ENCODE measurements at places on chromosomes 13 and 19.

GRCh38 chr13:92574499-92574898 is 652.1 kb upstream of the GPC6 start:
- DNase-seq = no peak

GRCh38 chr13:98219685-98220084 is 42.6 kb upstream of the RNF113B start:
- no peak for DNase-seq

- DNase-seq = no peak
Observed at GRCh38 chr13:48817166-48817802, 158.4 kb upstream of the FNDC3A start.

- DNase-seq = no peak
Observed at GRCh38 chr13:36000028-36000427, 131.2 kb downstream of the DCLK1 start.

DNA sequence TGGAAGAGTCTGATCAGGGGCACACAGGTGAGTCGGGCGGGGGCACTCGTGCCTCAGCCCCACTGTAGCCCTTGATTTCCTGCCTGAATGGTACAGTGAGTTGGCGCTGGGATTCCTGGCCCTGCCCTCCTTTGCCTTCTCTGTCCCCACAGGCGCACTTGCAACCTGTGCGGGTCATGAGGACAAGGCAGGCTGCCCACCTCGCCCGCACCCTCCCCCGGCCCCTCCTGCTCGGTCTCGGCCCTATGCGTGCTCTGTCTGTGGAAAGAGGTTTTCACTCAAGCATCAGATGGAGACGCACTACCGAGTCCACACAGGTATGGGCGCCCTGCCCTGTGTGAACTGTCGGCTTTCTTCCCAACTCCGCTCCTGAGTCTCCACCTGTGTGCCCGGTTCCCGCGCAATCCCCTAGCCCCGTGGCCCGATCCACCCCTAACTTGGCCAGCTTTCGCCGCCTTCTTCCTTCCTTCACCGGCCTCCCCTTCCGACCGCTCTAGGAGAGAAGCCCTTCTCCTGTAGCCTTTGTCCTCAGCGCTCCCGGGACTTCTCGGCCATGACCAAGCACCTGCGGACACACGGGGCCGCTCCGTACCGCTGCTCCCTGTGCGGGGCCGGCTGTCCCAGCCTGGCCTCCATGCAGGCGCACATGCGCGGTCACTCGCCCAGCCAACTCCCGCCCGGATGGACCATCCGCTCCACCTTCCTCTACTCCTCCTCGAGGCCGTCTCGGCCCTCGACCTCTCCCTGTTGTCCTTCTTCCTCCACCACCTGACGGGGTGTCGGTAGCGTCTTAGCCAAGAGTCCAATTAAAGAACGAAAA is 1.6 kb upstream of the KMT2B start:
- DNase-seq = no peak

- DNase-seq = no peak
Observed at GRCh38 chr19:6003976-6004375, 26.0 kb upstream of the RANBP3 start.

- no peak for DNase-seq
Observed at GRCh38 chr13:85427416-85427815, 371.8 kb downstream of the SLITRK6 start.

DNA sequence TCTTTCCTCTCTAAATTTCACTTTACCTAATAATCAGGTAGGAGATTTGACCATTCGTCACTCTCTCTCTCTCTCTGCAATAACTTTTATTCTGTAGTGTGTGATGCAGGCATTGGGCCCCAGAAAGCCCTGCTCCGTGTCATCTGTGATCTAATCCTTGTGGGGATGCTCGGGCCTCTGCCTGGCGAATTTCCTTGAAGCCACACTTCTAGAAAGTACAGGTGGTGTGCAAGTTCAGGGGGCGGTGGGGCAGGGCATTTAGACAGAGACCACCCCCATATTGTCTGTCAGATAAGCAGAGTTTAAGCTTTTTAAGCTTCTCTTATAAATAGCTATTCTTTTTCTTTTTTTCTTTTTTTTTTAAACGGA is 53.4 kb upstream of the GPR12 start:
- no peak for DNase-seq

- peak; percentile 76 for DNase-seq
Observed at GRCh38 chr13:75870397-75870903, 234.3 kb downstream of the LMO7 start.

GRCh38 chr13:76131551-76131950 is 495.4 kb downstream of the LMO7 start:
- no peak for DNase-seq

DNA sequence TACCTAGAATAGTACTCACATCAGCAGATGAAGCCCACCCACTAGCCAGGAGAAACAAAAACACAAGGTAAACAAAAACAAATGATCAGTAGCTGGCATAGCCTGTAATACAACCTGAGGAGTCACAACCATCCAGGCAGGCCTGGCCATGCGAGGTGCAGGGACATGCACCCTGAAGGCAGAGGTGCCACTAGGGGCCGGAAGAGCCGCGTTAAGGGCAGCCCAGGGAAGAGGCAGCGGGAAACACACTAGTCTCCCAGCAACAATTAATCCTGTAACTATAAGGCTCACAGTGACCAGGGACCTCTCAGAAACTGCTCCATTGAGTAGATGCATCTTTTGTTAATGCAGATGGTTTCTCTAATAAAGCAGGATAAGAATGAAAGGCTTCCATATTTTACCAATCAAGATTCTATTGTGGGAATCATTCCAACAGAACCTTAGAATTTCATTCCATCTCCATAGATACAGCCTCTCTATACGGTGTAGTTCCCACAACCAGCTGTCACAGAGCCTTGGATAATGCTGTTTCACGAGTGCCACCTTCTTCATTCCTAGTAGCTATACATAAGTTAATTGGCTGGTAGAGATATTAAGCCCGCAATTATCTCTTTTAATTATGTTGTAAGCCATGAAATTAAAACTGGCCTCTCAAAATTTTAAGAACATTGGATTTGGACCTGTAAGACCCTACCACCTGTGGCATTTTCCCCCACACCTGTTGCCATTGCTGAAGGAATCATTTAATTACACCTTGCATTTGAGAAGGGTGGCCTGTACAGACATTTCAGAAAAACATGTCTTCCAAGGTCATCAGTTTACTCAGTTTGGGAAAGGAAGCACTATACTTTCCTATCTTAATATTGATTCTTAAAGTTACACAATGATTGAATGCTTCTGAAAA is 28.7 kb downstream of the ANKRD10 start:
- no peak for DNase-seq

DNA sequence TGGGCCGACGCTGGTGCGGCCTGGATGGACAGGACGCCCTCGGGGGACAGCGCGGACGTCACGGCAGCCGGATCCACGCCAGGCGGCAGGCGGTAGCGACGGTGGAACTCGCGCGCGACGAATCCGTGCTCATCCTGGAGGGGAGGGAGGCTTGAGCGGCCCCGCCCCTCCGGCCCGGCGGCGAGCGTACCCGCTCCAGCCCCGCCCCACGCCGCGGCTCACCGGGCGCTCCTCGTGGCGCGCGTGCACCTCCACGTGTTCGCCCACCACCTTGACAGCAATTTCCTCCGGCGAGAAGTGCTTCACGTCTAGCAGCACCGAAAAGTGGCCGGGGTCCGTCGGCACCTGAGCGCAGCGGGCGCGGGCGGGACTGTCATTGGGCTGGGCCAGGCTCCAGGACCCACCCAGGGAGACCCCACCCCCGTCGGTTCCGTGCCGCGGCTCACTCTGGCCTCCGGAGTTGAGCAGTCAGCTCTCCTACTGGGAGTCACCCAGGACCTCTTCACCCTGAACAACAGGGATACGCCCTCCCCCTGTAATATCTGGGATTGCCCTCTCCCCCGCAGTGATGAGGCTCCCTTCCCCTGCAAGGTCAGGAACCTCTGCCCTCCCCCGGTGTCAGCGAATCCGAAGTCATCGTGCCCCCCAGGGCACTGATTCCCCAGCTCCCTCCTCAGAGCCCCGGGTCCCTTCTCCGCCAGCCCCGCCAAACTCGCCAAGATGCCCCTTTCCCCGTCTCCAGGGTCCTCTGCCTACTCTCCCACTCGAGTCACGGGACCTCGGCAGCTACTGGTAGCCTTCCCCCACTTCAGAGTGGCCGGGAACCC is 1.1 kb downstream of the HSPB6 start:
- DNase-seq = peak; percentile 66

DNA sequence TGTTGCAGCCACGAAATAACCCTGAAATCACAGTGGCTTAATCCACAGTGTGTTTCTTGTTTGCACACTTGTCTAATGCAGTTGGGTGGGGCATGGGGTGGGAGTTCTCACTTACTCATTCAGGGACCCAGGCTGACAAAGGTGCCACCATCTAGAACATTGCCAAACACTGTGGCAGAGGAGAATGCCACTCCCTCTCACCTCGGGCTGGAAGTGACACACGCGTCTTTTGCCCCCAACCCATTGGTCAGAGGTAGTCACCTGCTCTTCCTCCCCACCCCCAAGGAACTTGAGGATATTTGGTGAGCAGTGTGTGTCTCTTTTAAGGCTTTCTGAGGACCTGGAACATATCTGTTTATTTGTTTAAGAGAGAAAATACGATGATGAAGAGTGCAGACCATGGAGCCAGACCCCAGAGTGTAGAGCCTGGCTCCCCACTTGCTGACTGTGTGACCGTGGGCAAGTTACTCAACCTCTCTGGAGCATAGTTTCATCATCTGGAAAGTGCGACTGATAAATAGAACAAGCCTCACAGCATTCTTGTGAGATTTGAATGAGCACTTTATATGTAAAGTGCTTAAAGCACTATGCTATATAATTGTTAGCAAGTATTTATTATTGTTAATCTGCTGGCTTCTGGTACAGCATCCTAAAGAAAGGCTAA is 17.4 kb downstream of the GPR183 start:
- DNase-seq = no peak

GRCh38 chr13:83153848-83154247 is 728.4 kb downstream of the SLITRK1 start:
- DNase-seq = no peak

DNA sequence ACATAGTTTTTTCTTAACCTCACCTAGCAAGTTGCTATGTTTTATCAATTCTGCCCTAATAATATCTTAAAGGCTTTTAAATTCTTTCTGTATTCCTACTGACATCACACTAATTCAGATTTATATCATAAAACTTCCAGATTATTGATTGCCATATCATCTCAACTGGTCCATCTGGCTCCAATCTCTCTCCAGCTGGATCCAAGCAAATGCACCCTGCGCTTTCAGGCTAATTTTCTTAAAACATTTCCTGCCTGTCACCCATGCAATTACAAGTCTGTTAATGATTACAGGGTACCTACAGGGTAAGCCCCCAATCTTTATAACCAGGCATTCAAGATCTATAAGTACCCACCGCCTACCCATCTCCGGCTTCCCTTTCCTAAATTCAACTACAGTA is 95.2 kb downstream of the SERP2 start:
- DNase-seq = no peak

DNA sequence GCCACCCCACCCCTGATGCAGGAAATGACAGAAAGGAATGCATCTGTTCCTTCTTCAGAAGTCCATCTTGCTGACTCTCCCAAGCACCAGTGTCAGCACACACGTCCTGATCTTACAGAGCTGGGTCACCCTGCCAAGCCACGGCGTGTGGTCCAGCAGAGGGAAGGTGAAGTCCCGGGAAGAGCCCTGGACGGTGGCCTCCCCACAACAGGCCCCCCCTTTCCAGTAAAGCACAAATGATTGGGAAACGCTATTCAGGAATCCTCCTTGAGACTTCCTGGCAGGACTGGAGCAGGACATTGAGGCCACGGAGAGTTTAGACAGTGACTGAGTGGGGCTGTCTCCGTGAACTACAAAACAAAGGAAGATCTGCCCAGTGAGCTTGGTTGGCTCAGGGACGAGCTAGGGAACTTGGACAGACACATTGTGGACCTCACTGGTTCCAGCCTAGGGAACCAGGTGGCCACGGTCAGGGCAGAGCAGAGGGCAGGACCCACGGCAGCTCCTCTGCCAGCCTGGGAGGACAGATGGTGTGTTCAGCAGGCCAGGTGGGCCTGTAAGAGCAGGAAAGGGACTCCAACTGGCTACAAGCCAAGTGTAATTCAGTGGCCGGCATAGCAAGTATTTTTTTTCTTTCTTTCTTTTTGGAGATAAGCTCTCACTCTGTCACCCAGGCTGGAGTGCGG is 41.7 kb downstream of the ELL start:
- no peak for DNase-seq

- no peak for DNase-seq
Observed at GRCh38 chr13:21047591-21048282, 13.6 kb downstream of the LATS2 start.

GRCh38 chr13:73598020-73598712 is 536.0 kb downstream of the KLF12 start:
- DNase-seq = no peak

DNA sequence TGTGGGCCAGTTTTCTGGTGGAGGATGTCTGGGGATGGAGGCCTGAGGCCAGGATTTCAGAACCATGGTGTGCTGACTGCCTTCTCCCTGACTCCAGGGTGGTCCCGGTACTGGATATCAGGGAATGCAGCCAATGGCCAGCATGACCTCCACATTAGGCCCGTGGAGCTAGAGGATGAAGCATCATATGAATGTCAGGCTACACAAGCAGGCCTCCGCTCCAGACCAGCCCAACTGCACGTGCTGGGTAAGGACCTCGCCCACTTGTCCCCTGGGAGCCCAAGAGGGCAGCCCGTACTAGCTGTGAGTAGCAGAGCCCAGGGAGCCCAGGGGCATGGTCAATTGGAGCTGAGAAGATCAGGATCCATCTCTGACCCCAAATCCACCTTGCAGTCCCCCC is 1.6 kb downstream of the KIRREL2 start:
- DNase-seq = no peak

GRCh38 chr13:77714119-77714755 is 16.8 kb downstream of the SLAIN1 start:
- DNase-seq = no peak

- no peak for DNase-seq
Observed at GRCh38 chr19:46859637-46860124, 1.1 kb upstream of the ARHGAP35 start.

DNA sequence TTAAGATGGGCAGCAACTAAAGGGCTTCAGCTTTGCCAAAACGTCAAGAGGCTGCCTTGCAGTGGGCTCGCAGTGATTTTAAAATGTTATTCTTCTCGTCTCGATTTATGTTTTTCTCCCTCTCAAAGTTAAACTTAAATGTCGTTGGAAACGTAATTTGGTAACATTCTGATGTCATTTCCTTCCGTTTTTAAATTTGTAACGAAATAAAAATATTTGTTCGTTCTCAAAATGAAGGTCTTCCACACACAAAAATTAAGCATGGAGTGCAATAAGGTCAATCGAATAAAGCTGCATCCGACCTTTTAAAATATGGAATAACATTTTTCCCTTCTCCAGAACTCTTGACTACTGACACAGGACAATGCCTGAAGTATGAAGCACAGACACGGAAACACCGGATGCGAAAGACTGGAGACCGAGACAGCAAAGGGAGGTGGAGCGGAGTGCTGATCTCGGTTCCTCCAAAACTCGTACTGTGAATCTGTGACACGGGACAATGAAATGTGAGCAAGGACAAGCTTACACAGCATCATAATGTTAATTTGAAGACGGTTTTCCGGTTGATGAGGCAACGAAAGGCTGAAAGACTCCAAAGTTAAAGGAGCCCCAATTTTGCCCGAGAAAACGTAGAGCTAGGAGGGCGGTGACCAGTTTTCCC is 850 bp downstream of the MTMR6 start:
- peak; percentile 25 for DNase-seq

- DNase-seq = no peak
Observed at GRCh38 chr13:99996381-99996973, 14.9 kb downstream of the ZIC2 start.

Data from skin of body (tissue), 3 donors.